ENCODE measurements at places on chromosomes 5 and 9.

- no peak for DNase-seq
Measured at GRCh38 chr5:7586480-7586879, 190.5 kb downstream of the ADCY2 start.

- peak; percentile 74 for DNase-seq
Measured at GRCh38 chr9:126376311-126377175, 49.9 kb downstream of the MVB12B start.

DNA sequence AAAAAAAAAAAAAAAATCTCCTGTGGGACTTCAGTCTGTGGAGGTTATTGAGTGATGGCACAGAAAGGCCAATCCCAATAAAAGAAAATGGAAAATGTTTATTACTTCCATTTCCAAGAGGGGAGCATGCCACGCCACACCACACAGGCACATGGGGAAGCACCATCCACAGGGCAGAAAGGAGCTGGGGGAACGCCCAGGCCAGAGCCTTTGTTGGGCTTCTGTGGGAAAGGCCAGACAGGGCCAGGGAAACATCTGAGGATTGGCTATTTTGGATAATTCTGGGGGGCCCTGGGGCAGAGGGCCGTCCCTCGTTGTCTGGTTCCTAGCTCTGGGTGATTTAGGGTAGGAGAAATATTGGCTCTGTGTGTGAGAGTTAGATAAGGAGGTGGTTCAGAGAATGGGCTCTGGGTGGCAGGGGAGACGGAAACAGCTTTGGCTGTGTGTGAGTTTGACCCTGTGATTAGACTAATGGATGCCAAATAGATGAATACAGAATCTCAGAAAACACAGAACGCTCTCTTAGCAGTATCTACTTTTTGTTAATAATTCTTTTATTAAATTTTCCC is 49.0 kb upstream of the ABL1 start:
- no peak for DNase-seq

- no peak for DNase-seq
Measured at GRCh38 chr5:124590686-124591085, 155.8 kb downstream of the ZNF608 start.

DNA sequence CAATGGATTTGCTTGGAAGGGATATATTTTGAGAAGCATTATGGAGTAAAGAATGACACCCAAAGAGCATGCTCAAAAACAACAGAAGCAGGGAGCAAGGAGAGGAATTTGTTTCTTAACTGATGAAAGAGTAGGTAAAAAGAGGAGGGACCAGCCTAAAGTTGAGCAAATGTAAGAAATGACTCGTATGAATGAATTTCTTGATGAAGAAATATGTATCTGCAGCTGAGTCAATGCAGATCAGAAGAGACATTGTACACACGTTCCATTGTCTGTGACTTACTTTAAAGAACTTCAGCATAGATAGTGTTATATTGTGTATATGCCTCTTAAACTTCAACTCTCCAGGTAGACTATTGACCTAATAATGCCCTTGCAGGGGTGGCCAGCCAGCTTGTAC is 112.7 kb upstream of the NREP start:
- DNase-seq: no peak

DNA sequence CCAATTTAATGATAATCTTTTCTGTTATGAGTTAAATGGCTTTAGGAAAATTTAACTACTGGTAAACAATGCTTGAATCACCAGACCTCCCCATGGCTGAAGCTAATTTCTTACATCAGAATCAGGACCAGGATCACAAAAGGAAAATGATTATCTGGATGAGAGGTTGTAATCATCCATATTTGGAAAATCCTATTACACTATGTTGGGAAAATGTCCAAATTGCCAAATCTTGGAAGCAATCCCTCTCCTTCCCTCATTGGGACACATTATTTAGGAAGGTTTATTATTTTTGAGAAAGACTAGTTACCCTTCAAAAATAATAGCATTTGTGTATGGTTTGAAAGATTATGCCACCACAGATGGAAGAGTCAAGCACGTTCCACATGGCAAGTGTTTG is 130.7 kb upstream of the MINAR2 start:
- no peak for DNase-seq
